Skin of body (tissue), 3 donors: ENCODE measurements at places on chromosomes 11 and 22. TPM values are rescaled to one million over a fixed set of nuclear protein-coding genes. Genes with fewer than 3 reads are reported as not detected.

CHRM1 gene
- 0.69 TPM for total RNA-seq

GGT5 gene
- total RNA-seq = 2.6 TPM

NXPE1 gene
- not detected for total RNA-seq

OSM gene
- 1.3 TPM for total RNA-seq

DNA sequence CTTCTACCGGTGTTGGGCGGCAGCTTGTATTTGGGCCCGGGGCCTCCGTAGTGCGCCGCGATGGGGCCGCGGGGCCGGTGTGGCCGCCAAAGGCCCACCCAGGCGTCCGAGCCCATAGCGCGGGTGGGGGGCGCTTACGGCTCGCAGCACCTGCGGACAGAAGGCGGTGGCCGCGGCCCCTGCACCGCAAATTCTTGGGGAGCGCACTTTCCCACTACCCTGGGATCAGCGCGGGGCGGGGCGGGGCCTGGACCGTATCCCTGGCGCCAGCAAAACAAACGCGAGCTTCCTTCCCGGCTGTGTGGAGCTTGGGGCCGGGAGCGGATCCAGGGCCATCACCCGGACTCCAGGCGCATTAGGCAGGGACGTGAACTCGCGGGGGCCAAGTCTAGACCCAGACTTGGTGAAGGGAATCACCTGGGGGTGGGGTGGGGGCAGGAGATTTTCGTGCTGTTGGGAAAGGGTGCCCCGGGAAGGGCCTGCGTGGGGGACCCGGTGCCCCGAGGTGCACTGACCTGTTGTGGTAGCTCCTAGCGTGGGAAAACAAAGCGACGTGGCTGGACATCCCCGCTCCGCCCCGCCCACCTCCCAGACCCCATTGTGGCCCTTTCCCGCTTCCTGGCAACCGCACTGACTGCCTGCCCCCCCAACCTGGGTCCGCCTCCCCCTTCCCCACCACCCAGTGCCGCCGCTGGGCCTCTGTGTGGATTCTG, 2.3 kb upstream of the TYMP start:
- DNase-seq = peak; percentile 29
